ENCODE measurements at places on chromosomes 16 and 17.

DNA sequence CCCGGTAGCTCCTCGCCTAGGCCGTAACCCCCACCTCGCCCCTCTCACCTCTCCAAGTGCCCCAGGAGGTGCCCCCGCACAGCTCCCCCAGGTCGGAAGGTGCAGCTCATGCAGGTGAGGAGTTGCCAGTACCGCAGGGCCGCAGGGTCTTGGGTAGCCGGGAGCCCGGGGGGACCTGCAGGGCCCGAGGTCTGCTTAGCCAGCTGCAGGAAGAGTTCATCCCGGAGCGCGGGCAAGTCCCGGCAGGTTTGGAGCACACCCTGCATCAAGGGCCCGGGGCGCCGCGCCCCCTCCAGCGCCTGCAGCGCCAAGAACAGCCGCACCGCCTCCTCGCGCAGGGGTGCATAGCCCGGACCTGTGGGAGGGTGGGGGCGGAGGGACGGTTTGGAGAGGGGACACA lies 4.8 kb downstream of the PLEKHH3 start:
- no peak for DNase-seq

DNA sequence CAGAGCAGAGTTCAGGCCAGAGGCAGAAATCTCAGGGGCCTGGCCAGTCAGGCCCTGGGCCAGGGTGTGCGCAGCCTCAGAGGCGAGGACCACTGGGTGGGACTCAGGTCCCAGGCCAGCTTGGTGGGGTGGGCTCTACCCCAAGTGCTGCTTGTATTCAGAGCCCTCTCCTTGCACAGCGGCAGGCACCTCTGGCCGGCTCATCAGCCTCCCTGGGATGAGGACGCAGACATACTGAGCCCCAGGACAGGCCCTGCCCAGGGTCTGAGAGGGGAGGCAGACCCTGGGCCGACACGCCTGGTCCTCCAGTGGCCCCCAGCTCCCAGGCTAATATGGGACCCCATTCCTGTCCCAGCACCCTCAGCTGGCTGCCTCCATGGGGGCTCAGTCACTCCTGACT lies 7.6 kb upstream of the IL27 start:
- DNase-seq = no peak

- DNase-seq = no peak
Measured at GRCh38 chr17:9780552-9780951, 10.8 kb downstream of the DHRS7C start.

- DNase-seq = no peak
Measured at GRCh38 chr16:21667575-21667974, 3.8 kb downstream of the OTOA start.

GRCh38 chr17:80008383-80008840 lies 27.3 kb downstream of the TBC1D16 start:
- DNase-seq = peak; percentile 90

- no peak for DNase-seq
Measured at GRCh38 chr16:65769055-65769465, 597.4 kb upstream of the CDH5 start.

DNA sequence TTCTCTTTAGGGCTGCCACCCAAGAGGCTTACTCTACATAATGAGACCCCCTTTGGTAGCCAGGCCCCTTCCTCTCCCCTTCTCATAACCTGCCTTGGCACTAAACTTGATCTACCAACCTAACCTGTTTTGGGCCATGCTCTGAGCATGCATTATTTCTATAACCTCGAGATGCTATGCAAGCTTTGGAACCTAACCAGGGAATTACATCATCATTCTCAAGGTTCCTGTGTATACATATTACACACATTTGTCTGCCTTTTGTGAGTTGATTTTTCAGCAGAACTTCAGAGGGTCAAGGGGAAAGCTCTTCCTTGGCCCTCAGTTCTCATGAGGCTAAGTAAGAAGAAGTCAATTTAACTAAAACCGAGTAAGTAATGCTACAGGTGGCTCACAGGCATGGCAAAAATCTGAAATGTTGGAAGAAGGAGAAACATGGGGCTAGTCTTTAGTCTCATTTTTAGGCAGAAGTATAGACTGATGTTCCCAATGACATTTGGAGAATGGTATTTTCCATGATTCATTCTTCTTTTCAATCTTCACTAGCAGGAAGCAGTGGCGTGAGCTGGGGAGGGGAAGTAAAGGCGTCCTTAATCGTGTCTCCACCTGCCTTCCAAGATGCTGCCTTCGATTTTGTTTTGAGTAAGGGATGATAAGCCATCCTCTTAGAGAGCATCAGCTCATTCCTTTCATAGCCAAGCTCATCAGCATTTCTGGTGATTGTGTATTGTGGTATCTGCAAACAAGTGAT lies 308.4 kb downstream of the ABCC12 start:
- DNase-seq = no peak

GRCh38 chr17:17419166-17419565 lies 57.6 kb upstream of the MED9 start:
- no peak for DNase-seq

DNA sequence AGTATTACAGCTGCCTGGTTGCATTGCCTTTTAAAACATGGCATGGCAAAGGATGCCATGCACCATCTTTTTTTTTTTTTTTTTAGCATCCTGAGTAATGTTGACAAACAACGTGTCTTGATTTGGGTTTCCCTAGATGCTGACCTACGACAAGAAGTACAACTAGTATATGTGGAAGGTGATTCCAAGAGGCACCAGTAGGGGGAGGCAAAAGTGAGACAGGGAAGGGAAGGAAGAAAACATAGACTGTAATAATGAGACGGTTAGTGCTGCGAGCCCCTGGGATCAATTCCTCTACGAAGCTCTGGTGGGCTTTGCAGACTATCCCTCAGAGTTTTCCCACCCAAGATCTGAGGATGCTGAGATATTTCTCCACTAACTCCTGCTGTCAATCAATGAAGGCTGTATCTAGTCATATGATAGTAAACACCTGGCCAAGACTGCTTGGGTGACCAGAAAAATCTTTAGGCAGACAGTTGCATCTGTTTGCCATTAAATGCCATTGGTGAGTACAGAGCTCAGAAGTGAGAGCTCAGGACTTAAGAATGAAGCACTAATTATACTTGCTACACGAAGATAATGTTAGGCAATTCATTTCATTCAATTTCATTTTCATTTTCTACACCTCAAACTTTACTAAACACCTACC lies 458.6 kb upstream of the GOT2 start:
- no peak for DNase-seq

- no peak for DNase-seq
Measured at GRCh38 chr16:30559690-30560089, 1.5 kb upstream of the ZNF764 start.

- no peak for DNase-seq
Measured at GRCh38 chr16:69448470-69449193, 24.2 kb downstream of the CYB5B start.

DNA sequence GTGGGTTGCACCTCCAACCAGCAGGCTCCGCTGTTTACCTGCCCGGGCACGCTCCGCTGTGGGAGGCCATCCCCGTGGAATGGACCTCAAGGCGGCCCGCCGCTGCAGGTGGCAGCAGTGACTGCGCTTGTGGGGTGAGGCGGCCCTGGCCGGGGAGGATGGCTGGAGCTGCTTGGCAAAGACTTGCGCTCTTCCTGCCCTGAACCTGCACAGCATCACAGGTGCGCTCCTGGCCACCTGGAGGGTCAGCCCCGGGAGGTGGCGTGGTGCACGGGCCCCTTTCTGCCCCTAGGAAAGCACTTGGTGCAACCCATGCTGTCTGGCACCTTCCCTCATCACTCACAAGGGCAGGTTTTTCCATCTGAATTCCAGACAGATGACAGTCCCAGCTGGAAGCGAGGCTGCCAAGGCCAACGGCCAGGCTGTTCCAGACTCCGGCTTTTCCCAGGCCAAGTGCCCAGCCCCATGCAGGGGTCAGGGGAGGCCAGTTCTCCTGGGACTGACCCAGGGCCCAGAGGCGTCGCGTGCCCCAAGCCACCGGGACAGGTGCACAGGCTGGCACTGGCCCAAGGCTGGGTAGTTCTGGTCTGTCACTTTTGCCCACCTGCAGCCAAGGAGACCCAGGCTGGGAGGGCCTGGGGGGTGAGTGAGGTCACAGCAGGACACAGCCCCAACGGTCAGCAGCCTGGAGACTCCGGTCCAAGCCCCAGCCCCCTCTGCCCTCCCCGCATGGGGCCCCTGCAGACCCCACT lies 13.3 kb downstream of the UTS2R start:
- DNase-seq = peak; percentile 73

GRCh38 chr16:83967838-83968305 lies at the start of gene NECAB2:
NECAB2 (plus strand) TSS chr16:83968244; CDS start chr16:83968649, 405 bp downstream.
- peak; percentile 11 for DNase-seq

GRCh38 chr17:3544365-3544764 lies 13.2 kb downstream of the TRPV3 start:
- DNase-seq = no peak

GRCh38 chr16:89472711-89473075 lies 17.7 kb downstream of the ANKRD11 start:
- DNase-seq = no peak

DNA sequence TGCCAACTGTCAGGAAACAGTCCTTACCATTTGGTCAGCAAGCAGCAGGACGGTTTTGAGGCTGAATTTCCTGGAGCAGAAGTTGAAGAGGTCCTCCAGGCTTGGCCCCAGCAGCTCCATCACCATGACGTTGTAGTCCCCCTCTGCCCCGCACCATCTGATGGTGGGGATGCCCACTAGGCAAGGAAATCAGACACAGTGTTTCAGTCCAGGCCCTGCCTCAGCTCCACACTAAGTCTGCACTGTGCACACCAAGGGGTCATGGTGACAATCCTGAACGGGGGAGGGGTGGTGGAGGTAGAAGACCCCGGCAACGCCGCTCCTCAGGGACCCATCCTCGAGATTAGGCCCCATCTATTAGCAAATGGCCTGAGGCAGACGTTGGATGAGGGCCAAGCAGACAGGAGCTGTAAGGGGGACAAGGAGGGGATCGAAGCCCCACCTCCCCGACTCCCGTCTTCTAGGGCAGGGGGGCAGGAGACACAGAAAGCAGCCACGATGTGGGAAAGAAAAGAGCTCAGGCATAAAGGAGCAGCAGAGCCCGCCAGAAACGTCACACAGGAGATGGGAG lies 18.0 kb downstream of the CSNK1D start:
- DNase-seq = no peak

DNA sequence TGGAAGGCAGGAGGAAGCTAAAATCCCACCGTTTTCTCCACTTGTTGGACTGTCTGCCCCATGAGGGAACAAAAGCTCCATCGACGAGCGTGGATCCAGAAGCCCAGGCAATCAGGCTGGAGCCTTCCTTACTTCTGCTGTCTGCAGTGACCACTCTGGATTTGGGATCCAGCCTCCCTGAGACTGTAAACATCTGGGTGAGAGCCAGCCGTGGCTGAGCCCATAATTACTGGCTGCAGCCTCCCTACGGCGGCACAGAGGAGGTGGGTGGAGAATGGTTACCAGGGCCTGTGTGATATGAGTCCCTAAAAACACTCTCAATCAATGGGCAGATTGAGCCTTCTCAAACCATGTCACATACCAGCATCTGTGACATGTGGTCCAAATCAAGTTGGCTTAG lies 158.2 kb downstream of the FOXL1 start:
- DNase-seq = no peak

GRCh38 chr16:71373073-71373472 lies 14.6 kb downstream of the CALB2 start:
- no peak for DNase-seq

GRCh38 chr17:6599364-6599763 lies 41.1 kb downstream of the KIAA0753 start:
- no peak for DNase-seq

DNA sequence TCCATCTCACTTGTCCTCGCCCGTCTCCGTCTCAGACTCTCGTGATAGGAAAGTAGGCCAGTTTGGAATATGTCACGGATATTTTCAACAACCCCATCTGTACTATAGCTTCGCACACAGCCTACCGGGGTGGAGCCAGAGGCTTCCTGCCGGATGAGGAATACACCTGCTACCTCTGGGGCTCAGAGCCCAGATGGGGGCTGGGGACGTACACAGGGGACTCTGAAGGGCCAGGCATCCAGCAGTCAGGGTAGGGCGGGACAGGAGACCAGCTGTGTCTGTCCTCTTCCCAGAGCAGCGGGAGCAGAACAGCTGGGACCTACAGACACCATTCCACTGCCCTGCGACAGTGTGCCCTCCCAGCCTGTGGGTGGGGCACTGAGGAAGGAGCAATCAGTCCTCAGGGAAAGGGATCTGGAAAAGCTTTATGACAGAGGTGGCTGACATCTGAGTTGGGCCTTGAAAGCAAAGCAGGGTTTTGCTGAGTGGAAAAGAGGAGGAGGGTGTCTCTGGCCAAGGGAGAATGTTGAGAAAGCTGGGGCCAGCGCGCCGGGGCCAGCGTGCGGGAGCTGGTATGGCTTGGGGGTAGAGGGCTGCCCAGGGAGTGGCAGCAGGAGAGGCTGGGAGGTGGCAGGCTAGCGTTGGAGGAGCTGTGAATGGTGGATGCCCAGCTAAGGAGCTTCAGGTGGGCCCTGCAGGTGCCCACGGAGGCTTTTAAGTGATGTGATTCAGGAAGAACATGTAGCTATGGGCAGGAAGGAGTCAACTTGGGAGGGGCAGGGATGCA lies 11.5 kb upstream of the SRCIN1 start:
- no peak for DNase-seq

DNA sequence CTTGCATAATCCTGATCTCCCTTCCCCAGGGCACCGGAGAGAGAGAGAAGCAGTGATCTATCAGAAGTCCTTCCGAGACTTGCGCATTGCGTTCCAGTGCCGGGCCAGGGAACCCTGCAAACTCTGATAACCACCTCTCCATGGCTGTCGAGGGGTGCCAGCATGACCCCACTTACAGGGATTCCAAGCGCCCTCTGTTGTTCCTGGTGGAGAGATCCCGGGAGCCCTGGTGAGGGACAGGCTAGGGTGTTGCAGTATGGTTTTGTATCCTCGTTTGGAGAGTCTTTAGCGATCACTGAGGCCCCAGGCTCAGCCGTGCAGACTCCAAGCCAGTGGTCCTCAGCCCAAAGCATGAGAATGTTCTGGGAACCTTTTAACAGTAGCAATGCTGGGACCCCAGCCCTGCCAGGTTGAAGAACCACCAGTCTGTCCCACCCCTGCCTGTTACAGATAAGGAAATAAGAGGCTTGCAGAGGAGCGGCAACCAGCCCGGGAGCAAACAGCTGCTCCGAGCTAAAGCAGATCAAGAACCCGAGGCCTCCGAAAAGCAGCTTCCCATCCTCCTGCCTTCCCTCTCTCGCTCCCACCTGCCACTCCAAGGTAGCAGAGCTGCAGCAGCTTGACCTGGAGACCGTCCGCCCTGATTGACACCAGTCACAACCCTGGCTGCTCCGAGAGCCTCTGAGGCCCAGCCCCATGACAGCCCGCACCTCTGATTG lies 150.3 kb upstream of the RPL38 start:
- DNase-seq = no peak

- DNase-seq = peak; percentile 10
Measured at GRCh38 chr17:54992797-54993639, 24.5 kb downstream of the STXBP4 start.

DNA sequence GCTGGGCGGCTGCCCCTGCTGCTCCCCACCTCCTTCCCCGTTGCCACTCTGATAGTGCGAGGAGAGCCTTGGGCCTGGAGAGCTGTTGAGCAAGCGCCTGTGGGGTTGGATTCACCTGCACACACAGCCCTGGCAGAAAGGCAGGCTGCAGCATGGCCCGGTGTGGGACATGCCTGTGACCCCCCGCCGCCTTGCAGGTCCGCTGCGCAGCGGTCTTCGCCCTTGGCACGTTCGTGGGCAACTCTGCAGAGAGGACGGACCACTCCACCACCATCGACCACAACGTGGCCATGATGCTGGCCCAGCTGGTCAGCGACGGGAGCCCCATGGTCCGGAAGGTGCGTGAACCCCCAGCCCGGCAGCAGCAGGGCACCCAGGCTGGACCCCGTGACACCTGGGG lies 106.8 kb upstream of the CHMP6 start:
- DNase-seq = no peak

- no peak for DNase-seq
Measured at GRCh38 chr17:65066901-65067300, 10.4 kb upstream of the GNA13 start.

GRCh38 chr16:66568355-66568754 lies 2.1 kb downstream of the CMTM1 start:
- DNase-seq = no peak
